ENCODE measurements at places on chromosomes 3 and 15. TPM values are rescaled to one million over a fixed set of nuclear protein-coding genes. Genes with fewer than 3 reads are reported as not detected.

DNA sequence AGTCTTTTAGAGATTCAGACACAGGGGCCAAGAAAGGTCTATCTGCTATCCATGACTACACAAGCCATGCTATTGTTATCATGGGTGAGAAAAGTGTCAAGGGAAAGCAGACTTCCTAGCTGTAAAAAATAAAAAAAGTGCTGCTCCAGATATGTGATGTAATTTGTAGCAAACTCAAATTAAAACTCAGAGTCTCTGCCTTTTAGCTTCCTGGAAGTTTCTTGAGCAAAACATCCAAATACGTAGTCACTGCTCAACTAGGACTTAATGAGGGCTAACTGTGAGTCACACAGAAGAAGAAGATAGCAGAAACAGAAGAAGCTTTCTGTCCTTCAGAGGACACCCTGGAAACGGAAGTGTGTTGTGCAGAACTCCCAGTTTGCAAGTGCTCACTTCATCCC, 393.4 kb upstream of the NR2F2 start:
- DNase-seq: no peak

- DNase-seq: no peak
These were observed 1.4 kb upstream of the TMC3 start for GRCh38 chr15:81375461-81375860.

DNA sequence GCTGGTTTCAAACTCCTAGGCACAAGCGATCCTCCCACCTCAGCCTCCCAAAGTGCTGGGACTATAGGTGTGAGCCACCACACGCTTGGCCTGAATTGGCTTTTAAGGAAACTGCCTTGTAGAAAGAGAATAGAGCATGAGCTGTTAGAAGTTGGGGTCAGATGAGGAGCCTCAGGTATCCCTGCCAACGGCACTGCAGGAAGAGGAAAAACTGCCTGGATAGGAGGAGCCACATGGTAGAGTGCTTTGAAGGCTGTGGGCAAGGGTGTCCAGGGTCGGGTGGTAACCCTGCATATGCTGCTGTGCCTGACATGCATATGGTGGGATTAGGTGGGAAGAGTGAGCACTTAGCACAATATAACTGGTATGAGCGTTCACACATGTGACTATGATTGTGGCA, 55.0 kb downstream of the BSN start:
- DNase-seq: no peak

DNA sequence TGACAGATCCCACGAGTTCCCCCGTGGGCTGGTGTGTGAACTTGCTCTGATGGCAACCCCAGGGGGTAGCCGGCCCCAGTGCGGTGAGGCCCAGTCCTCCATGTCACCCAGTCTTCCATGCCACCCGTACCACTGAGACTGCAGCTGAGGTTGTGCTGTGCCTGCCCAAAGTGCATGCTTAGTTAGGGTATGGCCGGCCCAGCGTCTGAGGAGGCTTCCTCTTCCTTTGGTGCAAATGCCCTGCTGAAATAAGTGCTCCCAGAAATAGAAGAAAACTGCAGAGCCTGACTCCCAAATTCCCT, 31.5 kb downstream of the MGLL start:
- no peak for DNase-seq

DNA sequence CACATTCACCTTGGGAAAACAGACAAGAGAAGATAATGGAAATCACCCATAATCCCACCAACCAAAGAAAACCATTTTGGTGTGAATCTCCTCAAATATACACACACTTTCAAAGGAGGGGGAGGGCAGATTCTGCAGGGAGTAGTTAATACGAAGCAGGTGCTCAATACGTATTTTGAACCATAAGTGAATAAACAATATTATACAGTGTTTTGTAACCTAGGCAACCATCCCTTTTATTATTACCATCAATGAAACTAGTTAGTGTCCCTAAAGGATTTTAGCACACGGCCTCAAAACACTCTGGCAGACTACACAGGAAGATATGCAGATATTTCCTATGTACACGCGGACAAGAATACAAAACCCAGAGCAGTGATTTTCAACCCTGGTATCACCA, 6.1 kb downstream of the OSBPL10 start:
- no peak for DNase-seq

- no peak for DNase-seq
These were observed 15.4 kb upstream of the KLF15 start for GRCh38 chr3:126372413-126373145.

DNA sequence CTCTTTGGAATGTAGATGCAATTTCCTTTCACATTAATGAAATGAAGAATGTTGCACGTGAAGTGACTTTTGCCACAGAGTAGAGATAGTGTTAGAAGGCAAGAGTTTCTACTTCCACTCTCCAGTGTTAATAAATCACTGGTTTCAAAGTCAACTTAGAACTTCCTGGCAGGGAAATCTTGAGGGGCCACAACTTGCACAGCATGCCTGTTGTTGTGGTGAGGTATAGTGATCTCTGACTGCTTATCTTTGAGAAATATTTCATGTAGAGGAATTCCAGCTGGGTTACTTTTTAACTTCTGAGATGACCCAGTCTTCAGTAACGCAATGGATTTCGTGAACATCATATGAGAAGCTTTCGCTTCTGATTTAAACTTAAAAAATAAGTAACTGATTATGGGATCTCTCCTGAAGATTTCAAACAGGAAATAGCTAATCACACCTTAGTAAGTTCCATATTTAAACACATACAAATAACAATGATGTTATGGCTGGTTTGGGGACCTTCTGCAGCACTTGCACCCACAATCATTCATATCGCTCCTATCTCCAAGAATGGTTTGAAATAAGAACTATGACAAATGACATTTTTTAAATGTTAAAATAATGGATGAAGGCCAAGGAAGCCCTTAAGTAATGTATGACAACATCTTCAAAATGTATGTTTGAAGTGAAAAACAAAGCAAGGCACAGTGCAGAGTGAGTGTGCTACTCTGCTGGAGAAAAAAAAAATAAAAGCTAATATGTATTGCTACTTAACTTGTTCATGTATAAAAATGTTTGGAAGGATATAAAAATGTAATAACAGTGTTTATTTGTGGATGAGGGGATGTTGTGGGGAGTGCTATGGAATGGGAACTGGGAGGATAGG, 726.5 kb upstream of the NECTIN3 start:
- DNase-seq: no peak

GRCh38 chr3:110077093-110077492, 739.7 kb upstream of the DPPA4 start:
- no peak for DNase-seq

DNA sequence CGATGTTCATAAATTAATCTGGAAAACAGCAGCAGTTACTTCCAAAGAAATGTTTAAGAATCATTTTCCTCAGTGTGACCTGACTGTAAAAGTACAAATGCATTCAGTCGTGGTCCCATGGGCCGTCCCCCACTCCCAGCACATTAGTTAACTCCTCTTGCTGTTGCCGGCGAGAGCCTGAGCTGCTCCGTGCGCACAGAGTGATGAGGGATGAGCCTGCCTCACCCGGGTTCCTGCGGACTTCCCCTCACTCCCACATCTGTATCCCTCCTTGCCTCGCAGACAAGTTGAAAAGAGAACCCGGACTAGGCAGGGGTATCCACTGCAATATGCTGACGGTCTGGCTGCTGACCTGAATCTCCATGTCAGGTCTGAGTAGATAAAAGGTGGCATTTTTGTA, 861.7 kb upstream of the NR2F2 start:
- DNase-seq: no peak

DNA sequence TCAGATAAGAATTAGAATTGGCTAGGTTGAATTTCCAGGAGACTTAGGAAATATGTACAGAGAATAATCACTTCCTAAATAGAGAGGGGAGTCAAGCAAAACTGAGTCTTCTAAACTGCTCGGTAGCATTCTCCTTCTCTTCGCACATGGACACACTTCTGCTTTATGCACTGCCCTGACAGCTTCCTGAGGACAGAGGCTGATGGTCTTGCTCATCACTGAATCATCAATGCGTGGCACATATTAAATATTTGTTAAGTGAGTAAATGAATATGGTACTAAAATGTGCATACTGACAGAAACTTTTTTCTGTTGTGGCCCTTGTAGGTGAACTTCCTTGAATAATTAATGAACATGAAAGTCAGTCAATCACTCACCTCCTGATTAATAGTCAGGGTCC, 315.5 kb downstream of the FHIT start:
- DNase-seq: no peak

DNA sequence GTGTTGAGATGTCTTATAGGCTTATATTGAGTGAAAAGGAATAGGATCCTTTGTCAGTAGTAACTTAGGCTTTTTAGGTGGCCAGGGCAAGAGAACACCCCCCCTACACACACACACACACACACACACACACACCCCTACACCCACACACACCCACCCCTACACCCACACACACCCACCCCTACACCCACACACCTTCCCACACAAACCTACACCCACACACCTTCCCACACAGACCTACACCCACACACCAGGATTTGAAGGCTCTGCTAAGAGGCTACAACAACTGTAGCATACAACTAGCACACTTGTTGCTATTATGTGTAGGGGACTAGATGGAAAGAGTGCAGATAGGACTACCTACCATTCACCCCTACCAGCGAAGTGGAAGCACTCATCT, 172.6 kb downstream of the PGPEP1L start:
- DNase-seq: no peak

- DNase-seq: no peak
These were observed 63.8 kb upstream of the SLC2A2 start for GRCh38 chr3:171090321-171090720.

DNA sequence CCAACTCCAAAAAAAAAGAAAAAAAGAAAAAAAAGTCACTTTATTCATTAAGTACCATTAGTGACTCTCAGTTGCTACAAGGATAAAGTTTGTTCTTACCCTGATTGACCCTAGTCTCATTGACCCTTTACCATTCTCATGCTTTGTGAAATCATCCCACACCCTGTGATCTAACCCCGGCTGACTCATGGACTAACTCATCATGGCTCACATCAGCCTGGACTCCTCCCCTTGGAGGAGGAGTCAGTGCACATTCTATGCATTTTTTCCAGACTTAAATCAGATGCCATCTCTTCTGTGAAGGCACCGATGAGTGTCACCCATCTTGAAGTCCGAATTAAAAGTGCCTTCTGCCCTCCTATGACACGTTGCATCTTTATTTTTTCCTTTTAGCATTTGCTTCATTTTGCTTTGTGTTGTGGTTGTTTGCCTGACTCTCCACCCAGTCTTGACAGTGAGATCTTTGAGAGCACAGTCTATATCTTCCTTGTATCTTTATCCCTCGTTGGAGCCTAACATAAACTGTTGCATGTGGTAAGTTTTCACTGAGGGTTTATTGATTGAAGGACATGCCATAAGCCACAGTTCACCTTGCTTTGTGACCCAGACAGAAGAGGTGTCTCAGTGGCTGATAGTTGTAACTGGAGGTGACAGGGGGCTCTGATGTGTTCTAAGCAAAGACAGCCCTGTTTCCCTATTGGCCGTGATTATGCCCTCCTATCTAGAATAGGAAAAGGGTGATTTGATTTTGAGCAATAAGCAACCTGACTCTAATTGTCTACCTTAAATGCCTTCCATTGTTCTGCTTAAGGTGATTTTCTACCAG, 72.1 kb downstream of the IL1RAP start:
- no peak for DNase-seq

DNA sequence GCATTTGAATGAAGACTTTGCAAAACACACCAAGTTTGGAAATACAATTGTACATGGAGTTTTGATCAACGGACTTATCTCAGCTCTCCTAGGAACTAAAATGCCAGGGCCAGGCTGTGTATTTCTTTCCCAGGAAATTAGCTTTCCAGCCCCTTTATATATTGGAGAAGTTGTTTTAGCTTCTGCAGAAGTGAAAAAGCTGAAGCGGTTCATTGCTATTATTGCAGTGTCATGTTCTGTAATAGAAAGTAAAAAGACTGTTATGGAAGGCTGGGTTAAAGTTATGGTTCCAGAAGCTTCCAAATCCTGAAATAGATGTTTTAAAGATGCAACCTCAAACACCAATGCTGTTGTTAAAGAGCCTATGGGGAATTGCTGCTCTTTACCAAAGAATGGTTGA, 11.5 kb downstream of the HTD2 start:
- DNase-seq: no peak

GRCh38 chr15:88223084-88223483, 33.5 kb downstream of the NTRK3 start:
- no peak for DNase-seq

DNA sequence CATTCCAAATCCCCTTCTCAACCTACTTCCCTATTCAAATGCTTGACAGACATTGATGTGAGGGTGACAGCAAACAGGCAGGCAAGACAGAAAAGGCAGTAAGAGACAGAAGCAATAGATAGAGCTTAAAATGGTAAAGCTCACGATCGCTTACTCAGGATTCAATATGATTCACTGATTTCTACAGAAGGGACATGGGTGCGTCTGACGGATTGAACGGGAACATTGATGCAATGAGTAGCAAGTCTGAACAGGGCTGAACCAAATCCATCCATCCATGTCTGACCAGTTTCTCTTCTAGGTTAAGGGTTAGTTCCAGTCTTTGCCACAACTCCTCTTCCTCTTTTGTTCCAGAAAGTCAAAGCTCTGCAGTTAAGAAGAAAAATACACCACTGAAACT, 35.1 kb downstream of the P2RY1 start:
- no peak for DNase-seq

DNA sequence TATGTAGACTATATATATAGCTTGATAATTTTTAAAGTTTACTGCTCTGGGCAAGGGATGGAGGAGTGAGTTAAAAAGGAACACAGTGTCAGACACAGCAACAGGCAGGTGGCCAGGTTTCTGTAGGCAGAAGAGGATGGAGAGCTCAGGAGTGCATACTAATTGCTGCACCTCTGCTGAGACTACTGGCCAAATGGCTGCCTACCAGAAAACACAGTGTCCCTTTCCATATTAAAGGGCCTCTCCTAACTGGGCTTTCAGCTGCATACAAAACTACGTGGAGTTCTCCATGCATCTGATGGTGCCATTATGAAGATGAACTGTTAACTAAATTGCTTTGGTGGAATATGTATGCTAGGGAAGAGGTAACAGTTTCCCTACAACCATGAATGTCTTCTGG, 1.8 kb downstream of the ATP13A4 start:
- DNase-seq: no peak

- no peak for DNase-seq
These were observed 90.2 kb upstream of the SLC6A11 start for GRCh38 chr3:10725846-10726245.

GRCh38 chr3:50245251-50245745, 9.3 kb downstream of the GNAI2 start:
- DNase-seq: no peak

DNA sequence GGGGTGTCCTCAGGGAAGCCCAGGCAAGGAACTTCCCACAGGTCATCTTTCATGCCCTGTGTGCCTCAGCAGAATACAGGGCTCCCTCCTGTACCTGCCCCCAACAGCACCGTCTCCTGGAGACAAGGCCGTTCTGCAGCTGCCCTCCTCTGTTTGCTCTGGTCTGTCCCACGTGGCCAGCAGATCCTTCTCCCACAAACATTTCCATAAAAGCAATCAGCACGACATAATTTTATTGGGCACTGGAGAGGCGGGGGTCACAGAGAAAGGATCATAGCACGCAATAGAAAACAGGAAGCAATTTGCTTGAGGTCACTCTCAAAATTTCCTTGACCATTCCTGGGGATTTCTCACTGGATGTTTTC, 29.4 kb downstream of the STARD5 start:
- no peak for DNase-seq

- no peak for DNase-seq
These were observed 124.1 kb downstream of the CHST2 start for GRCh38 chr3:143243686-143244085.

GRCh38 chr3:188369526-188369925, 215.6 kb downstream of the LPP start:
- DNase-seq: no peak

The KLHL40 gene
- not detected for total RNA-seq

The AHSG gene
- total RNA-seq: not detected

The SNTN gene
- not detected for total RNA-seq
